H1 (cell line): ENCODE measurements at places on chromosomes 6 and 20.

DNA sequence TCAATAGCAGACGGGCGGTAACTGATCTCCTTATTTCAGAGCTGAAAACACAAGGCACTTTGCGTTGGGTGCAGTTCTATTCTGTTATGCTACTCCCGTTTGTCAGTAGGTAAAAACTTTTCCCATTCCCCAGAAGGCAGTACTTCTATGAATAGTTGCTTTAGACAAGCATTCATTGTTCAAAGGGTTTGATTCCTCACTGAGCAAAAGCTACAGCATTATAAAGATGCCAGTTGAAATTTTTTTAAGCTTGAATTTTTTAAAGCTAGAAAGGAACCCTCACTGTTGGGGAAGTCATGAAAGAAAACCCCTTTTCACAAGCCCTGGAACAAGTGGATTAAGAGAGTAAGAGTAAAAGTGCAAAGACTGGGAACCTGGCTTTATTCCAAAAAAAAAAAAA lies 42.3 kb downstream of the FUT9 start:
- no peak for DNase-seq

DNA sequence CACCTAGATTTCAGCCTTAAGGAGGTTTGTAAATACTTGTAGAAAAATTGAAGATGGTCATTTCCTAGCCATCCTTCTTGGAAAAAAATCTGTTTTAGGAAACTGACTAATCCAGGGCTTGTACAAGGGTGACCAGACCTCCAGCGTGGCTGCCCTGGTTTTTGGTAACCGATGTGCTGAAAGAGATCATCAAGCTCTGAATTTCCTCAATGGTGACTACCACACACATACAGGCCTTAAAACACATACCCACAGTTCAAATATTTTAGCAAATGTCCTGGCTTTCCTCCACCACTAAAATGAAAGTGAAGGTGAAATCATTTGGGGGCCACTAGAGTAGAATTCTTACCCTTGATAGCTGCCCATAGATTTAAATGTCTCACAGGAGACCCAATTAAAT lies 215.3 kb upstream of the SUPT3H start:
- no peak for DNase-seq

DNA sequence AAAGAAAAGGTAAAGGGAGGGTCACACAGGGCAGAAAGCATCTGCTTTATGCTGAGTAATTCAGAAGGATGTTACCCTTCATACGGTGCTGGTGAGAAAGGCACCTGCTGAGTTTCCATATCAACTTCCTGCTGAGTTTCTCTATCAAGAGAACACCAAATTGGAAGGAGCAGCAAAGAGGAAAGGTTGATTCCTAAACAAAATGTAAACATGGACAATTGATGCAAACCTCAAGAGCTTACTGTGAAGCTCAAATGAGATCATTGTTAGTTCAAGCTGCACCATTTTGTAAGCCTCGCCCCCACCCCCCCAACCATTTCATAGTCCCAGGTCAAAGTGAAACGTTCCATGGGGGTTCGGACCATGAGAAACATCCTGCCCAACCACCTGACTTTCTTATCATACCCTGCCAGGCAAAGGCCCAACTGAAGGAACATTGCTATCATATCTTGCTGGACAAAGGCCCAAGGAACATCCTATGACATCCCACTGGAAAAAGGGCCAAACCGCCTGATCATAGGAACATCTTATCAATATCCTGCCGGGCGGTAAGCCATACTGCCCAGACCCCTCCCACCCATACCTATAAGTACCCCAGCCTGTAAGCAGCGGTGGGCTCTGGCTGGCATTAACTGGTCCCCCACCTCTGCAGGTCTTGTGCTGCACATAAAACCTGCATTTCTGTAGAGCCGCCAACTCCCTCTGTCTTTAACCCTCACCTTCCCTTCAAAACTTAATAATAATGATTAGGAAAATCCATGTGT lies 171.6 kb downstream of the UBE3D start:
- DNase-seq = no peak

DNA sequence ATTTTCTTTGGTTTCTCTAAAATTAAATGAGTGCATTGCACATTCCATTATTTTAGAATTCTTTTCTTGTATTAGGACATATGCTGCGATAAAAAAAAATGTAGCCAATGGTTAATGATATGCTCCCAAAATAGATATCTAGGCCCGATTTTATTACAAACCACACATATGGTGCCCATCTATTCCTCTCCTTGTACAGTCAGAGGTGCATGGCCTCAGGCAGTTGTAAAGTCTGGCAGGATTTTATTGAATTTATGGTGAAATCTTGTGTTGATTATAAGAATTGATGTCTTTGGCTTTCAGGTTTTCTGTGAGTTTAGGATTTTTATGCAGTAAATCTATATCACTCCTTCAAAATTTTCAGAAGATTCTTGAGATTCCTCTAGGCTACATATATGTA lies 192.2 kb downstream of the RFPL4B start:
- DNase-seq = no peak

DNA sequence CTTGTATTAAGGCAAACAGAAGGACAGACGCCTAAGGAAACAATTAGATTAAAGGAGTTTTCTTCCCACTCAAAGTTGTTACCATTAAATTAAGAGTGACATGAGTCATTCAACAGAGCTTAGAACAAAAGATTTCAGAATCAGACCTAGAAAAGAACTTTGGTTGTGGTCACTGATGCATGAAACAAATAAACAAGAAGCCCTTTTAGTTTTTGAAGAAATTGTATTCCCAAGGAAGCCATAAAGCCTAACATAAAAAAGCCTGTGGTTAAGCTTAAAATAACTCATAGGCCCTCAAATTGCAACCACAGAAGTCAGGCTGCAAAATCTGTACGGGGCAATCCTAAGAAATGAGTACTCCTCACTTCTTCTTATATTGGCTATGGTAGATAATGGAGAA lies 17.9 kb upstream of the TRIM26 start:
- DNase-seq = no peak

DNA sequence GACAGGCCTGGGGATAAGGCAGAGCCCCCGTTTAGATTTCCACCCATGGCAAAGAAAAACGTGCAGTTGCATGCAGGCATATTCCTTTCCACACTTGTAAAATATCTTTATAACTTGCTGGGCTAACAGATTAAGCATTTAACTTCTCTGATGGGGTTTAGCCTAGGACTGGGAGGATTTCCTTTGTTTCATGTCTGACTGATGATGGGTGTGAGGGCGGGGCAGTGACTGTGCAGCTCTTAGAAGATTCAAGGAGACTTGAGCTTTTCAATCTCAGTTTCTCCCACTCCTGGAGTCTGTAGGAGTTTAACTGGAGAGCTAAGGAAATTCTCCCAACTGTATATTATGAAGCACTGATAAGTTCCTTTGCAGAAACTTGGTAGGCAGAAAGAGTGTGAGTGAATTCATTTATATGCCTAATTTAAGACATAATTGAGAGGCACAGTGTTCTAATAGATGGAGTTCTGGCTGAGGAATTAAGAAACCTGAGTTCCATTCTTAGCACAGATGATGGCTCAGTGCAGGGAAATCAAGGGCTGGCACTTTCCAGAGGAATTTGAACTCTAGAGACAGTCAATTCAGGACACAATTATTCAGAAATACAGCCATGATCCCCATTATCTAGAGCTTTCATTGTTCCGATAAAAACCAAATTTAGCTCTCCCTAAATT lies 214.6 kb upstream of the CNR1 start:
- no peak for DNase-seq

- no peak for DNase-seq
Observed at GRCh38 chr6:148758492-148758891, 11.7 kb downstream of the UST start.

DNA sequence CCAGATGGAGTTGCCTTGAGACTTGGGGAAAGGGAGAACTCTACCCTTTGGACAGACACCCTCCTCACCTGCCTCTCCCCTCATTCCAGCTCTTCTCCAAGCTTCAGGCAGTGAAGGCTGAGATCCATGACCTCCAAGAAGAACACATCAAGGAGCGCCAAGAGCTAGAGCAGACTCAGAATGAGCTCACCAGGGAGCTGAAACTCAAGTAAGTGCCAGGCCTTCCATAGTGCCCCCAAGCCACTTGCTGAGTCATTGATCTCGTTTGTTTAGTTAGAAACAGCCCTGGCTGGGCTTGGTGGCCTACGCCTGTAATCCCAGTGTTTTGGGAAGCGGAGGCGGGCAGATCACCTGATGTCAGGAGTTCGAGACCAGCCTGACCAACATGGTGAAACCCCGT lies 39.2 kb downstream of the KIF3B start:
- DNase-seq = no peak

DNA sequence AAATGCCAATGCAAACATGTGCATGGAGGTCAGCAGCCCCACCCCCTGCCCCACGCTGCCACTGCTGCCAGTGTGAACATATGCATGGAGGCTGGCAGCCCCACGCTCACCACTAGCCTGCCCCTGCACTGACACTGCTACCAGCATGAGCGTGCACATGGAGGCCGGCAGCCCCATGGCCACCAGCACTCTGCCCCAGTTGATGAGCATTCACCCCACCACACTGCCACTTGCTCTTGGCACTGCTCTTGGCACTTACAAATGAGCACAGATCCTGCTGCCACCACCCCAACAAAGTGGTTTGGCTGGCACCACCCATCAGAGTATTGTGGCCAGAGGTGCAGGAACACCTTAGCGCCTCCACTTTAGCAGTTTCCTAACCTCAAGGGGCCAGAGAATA lies 174.1 kb downstream of the KHDC1L start:
- no peak for DNase-seq

DNA sequence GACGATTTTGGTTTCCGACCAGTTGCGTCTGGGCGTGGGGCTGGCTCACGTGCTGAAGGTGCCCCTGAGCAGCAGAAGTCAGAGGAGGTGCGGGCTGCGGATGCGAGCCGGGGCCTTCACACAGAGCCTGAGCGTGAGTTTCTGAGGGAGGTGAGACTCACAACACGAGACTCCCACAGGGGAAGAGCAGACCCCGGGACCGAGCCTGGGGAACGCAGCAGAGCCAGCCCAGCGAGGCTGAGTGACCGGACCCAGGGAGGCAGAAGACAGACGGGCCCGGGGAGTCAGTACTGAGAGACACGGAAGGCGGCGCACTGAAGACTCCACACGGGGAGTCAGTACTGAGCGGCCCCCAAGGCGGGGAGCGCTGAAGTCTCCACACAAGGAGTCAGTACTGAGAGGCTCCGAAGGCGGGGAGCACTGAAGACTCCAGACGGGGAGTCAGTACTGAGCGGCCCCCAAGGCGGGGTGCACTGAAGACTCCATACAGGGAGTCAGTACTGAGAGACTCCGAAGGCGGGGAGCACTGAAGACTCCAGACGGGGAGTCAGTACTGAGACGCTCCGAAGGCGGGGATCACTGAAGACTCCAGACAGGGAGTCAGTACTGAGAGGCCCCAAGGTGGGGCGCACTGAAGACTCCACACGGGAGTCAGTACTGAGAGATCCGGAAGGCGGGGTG lies 77.8 kb downstream of the DLL1 start:
- no peak for DNase-seq

GRCh38 chr6:62328607-62329006 lies 42.6 kb upstream of the KHDRBS2 start:
- no peak for DNase-seq

GRCh38 chr20:1664911-1665310 lies 7.3 kb upstream of the SIRPG start:
- no peak for DNase-seq

DNA sequence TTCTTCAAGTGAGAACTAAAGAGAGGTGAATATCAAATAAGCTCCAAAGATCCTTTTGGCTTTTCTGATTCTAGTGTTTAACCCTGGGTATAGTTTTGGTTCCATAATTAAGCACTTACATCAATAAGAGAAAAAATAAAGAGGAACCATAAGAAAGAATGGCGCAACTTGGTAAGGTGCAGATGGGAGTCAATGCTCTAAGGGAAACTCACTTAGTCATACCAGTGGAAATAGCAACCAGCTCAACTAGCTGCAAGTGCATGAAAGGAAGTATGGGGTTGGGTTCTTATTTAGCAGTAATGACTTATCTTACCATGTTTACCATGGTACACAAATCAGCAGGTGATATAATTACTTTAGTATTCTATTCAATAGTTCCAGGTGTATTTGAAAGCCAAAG lies 296.5 kb upstream of the RUNX2 start:
- no peak for DNase-seq

GRCh38 chr20:36267605-36268381 lies 31.5 kb downstream of the AAR2 start:
- DNase-seq = no peak

- no peak for DNase-seq
Observed at GRCh38 chr20:17940224-17940971, 28.2 kb downstream of the SNX5 start.
